ENCODE measurements at places on chromosomes 2 and 18.

- H3K27ac ChIP-seq: no peak overlapping the region
- no peaks in the 10 kb centered on the region for H3K36me3 ChIP-seq
- no peaks in the 10 kb centered on the region for H3K4me1 ChIP-seq
- no peak for DNase-seq
- no peak overlapping the region for H3K4me3 ChIP-seq
Measured at GRCh38 chr18:48222118-48222517, 187.1 kb downstream of the ZBTB7C start.

GRCh38 chr2:101698014-101698843 is 722 bp downstream of the MAP4K4 start:
- DNase-seq: peak; percentile 50
- H3K27ac ChIP-seq: peak overlapping the region; percentile 62
- peak overlapping the region; percentile 69 for H3K4me3 ChIP-seq
- H3K4me1 ChIP-seq: peaks cover 32% of the 10 kb centered on the region
- no peaks in the 10 kb centered on the region for H3K27me3 ChIP-seq
- no peaks in the 10 kb centered on the region for H3K36me3 ChIP-seq

DNA sequence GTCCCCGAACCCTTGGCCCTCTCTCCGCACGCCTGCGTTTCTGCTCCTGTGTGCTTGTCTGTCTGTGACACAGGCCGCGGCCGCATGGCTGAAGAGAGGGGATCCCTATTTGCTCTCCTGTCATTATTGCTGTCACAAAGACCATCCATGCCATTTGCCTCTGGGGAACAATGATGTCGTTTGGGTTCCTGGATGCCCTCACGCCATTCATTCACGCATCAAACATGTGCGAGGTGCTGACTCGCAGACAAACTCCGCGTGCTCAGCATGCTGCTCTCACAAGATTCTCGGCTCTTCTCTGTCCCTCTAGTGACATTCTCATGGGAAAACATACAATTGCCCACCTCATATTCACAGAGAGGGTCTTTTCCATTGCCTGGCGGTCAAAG is 67.8 kb downstream of the ASB1 start:
- H3K4me1 ChIP-seq: no peaks in the 10 kb centered on the region
- H3K27ac ChIP-seq: no peak overlapping the region

GRCh38 chr2:239470151-239470900 is 69.5 kb upstream of the HDAC4 start:
- H3K27me3 ChIP-seq: no peaks in the 10 kb centered on the region
- no peak overlapping the region for H3K4me3 ChIP-seq
- DNase-seq: no peak

GRCh38 chr2:239475161-239476028 is 74.6 kb upstream of the HDAC4 start:
- DNase-seq: no peak
- no peak overlapping the region for H3K4me3 ChIP-seq
- H3K36me3 ChIP-seq: no peaks in the 10 kb centered on the region
- no peaks in the 10 kb centered on the region for H3K27me3 ChIP-seq
- no peak overlapping the region for H3K27ac ChIP-seq

DNA sequence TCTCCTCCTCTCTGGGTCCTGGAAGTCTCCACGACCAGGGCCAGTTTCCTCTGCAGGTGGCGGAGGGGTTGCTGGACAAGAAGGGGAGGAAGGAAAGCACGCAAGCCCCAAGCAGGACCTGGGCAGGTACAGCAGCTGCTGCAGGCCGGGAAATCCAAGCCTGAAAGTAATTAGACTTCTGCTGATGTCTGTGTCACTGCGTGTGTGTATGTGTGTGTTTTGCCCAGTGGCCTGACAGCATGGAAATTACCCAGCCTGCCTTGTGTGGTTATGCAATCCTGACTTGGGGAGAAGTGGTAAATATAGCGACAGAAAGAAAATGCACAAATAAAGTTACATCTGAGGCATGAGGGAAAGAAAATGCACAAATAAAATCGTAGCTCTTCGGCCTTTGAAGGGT is 121.8 kb upstream of the ZBTB14 start:
- H3K27me3 ChIP-seq: no peaks in the 10 kb centered on the region
- no peak overlapping the region for H3K27ac ChIP-seq
- H3K36me3 ChIP-seq: no peaks in the 10 kb centered on the region
- no peaks in the 10 kb centered on the region for H3K4me1 ChIP-seq

DNA sequence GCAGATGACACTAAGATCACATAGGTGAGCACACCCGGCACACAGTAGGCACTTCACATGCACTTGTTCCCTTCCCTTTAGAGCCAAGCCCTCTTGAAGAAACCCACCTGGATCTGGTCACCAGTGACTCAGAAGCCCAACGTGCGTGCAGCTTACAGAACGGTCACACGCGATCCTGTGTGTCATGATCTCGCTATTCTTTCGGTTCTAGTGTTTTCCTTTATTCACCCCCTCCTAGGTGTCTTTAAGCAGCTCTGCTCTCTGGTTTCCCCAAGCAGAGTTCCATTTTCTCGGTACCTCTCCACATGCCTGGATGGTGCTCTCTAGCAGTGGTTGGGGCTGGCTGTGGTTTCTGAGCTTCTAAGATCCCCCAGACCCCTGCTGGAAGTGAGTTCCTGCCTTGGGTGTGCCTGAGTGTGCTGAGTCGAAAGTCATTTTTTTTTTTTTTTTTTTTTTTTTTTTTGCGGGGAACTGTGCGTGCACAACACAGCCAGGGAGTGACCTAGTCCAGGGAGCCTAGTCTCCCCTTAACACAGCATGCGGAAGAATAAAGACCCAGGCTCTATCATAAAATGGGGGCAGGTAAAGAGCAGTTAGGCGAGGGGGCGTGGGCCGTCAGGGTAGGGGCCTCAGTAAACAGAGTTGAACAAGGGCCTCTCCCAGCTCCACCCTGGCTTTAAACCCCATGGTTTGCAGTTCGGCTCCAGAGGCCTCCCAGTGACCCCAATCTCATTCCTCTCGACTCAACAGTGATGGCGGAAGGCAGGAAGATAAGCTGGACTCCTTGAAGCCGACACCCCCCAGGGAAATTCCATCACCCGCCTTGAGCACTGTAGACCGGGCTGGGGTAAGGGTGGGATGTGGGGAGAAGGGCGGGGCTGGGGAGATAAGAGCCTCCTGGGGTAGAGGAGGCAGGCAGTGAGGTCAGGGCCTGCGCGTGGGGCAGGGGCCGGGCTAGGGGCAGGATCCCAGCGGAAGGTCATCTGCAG is 29.8 kb upstream of the DNMT3A start:
- H3K36me3 ChIP-seq: no peaks in the 10 kb centered on the region
- H3K4me3 ChIP-seq: no peak overlapping the region
- no peak for DNase-seq
- H3K4me1 ChIP-seq: no peaks in the 10 kb centered on the region
- no peaks in the 10 kb centered on the region for H3K27me3 ChIP-seq

DNA sequence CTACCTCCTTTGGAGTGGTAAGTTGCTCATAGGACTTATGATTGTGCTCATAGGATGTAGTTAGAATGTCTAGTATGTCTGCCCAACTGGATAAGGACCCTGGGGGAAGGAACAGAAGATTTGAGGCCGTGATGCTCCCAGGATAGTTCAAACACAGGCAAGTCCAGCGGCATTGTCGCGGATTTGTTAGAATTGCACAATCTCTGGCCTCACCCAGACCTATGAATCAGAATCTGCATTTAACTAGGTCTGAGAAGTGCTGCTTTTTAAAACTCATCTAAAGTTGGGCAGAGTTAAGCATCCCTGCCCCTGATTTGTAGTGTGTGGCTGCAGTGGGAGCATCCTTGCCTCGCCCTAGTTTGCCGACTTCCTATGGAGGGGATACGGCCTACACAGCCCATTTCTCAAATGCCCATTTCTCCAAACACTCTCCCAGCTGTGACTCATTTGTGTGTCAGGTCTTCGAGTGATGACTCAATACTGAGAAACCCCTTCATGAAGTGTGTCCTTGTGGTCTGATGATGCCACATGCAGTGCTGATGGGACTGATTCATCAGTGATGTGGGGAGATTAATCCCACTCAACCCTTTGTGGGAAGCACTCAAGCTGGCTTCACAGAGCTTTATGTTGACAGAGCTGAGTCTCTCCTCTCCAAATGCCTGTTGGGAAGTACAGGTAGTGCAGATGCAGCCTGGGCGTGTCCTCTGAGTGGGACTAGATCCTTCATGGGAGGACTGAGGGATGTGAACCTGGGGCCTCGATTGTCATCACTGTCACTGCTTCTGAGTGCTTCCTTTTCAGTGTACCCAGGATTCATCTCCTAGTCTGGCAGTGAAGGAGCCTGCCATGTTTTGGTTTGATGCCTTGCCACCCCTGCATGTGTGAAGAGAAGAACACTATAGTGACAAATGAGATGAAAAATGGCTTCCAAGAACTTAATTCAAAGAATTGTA is 18.7 kb downstream of the SMIM21 start:
- no peak overlapping the region for H3K27ac ChIP-seq
- H3K36me3 ChIP-seq: no peaks in the 10 kb centered on the region
- DNase-seq: no peak
- H3K27me3 ChIP-seq: peaks cover 2% of the 10 kb centered on the region

- H3K27me3 ChIP-seq: no peaks in the 10 kb centered on the region
- no peaks in the 10 kb centered on the region for H3K36me3 ChIP-seq
- DNase-seq: no peak
- H3K27ac ChIP-seq: no peak overlapping the region
- no peak overlapping the region for H3K4me3 ChIP-seq
Measured at GRCh38 chr2:238308177-238308576, 12.1 kb upstream of the TRAF3IP1 start.

- H3K27me3 ChIP-seq: no peaks in the 10 kb centered on the region
- no peak overlapping the region for H3K4me3 ChIP-seq
Measured at GRCh38 chr2:20624884-20625485, 25.9 kb downstream of the HS1BP3 start.

GRCh38 chr2:134379293-134379692 is 125.4 kb downstream of the MGAT5 start:
- H3K4me1 ChIP-seq: peaks cover 3% of the 10 kb centered on the region
- DNase-seq: no peak
- no peaks in the 10 kb centered on the region for H3K27me3 ChIP-seq
- no peak overlapping the region for H3K4me3 ChIP-seq
- H3K36me3 ChIP-seq: no peaks in the 10 kb centered on the region

- H3K27me3 ChIP-seq: no peaks in the 10 kb centered on the region
- H3K4me3 ChIP-seq: no peak within 1 kb of the TSS
- H3K36me3 ChIP-seq: no peaks in the 10 kb centered on the region
- H3K27ac ChIP-seq: peak within 1 kb of the TSS; percentile 74
- DNase-seq: no peak
Measured at GRCh38 chr2:27078267-27079194, at the start of gene EMILIN1. Gene EMILIN1 (plus strand): TSS chr2:27078615. CDS start chr2:27079066, 451 bp downstream.

- no peaks in the 10 kb centered on the region for H3K4me1 ChIP-seq
- H3K27ac ChIP-seq: no peak overlapping the region
- no peaks in the 10 kb centered on the region for H3K27me3 ChIP-seq
- DNase-seq: no peak
- no peaks in the 10 kb centered on the region for H3K36me3 ChIP-seq
Measured at GRCh38 chr2:31203916-31204315, 13.4 kb downstream of the CAPN14 start.

GRCh38 chr2:393711-394696 is 106.1 kb upstream of the ALKAL2 start:
- no peak for DNase-seq
- no peaks in the 10 kb centered on the region for H3K4me1 ChIP-seq
- no peak overlapping the region for H3K4me3 ChIP-seq
- no peaks in the 10 kb centered on the region for H3K36me3 ChIP-seq

DNA sequence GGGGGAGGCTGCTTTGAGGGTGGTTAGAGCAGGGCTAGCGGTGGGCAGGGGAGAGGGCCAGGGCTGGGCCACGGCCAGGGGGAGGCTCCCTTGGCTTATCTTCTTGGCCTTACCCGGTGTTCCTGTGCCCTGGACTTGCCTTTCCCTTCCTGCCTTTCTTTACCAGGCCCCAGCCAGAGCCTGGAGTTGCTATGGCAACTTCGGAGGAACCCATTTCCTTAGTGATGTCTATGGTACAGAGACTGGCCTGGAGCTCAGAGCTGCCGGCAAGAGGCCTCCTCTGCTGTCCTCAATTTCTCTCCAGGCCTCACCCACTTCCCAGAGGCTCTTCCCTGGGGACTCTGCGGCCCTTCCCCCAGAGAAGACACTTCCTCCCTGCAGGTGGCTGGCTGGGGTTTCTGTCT is 11.5 kb downstream of the SPEG start:
- H3K4me1 ChIP-seq: peaks cover 14% of the 10 kb centered on the region
- no peak overlapping the region for H3K27ac ChIP-seq
- H3K36me3 ChIP-seq: no peaks in the 10 kb centered on the region
- no peak overlapping the region for H3K4me3 ChIP-seq
- no peak for DNase-seq
- peaks cover 3% of the 10 kb centered on the region for H3K27me3 ChIP-seq

DNA sequence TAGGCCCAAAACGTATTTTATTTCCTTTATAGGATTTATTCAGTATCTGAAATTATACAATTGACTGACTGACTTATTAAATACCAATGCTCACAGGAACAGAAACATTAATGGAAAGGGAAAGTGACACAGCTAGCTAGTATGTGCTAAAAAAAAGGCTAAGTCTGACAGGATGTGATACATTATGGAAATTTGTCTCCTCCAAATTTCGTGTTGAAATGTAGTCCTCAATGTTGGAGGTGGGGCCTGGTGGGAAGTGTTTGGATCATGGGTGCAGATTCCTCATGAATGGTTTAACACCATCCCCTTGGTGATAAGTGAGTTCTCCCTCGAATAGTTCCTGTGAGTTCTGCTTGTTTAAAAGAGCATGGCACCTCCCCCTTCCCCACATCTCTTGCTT is 70.6 kb upstream of the WDR75 start:
- no peaks in the 10 kb centered on the region for H3K36me3 ChIP-seq
- H3K27ac ChIP-seq: no peak overlapping the region
- H3K27me3 ChIP-seq: no peaks in the 10 kb centered on the region

GRCh38 chr2:128438091-128438490 is 119.4 kb upstream of the HS6ST1 start:
- DNase-seq: peak; percentile 20
- H3K27ac ChIP-seq: no peak overlapping the region
- no peaks in the 10 kb centered on the region for H3K27me3 ChIP-seq
- H3K4me1 ChIP-seq: peaks cover 9% of the 10 kb centered on the region
- H3K36me3 ChIP-seq: no peaks in the 10 kb centered on the region
- H3K4me3 ChIP-seq: no peak overlapping the region

- peaks cover 13% of the 10 kb centered on the region for H3K4me1 ChIP-seq
- peak overlapping the region; percentile 90 for H3K4me3 ChIP-seq
- DNase-seq: no peak
- peak overlapping the region; percentile 87 for H3K27ac ChIP-seq
- H3K36me3 ChIP-seq: no peaks in the 10 kb centered on the region
Measured at GRCh38 chr18:48541026-48541746, 2.4 kb downstream of the CTIF start.

DNA sequence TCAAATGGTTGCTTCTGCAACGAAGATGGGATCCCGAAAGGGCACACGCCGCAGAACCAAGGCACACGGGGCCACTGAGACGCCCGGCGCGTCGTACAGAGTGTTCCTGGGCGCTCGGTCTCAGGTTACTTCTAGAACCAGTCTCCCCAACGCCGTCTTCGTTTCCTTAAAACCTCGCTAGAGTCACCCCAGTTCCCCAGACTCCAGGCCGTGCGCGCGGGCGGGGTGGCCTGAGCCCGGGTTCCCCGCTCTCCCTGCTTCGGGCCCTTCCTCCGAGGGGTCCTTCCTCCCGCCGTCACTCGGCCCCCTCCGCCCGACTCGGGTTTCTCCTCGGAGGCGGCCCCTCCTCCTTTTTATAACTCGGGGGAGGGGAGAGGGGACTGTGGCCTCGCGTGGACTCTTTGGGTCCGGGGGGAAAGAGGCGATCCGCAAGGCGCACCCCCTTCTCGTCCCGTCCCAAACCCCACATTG is 774 bp upstream of the FZD7 start:
- peak; percentile 57 for DNase-seq
- peak overlapping the region; percentile 80 for H3K4me3 ChIP-seq
- peaks cover 6% of the 10 kb centered on the region for H3K27me3 ChIP-seq
- peak overlapping the region; percentile 85 for H3K27ac ChIP-seq
- no peaks in the 10 kb centered on the region for H3K36me3 ChIP-seq
